GM04504 (cell line): ENCODE measurements at places on chromosomes 5 and 9.
A peak's percentile ranks its signal among the peaks of the same experiment; 100 is the strongest.

GRCh38 chr9:71285191-71285656, 163.8 kb upstream of the TRPM3 start:
- peak; percentile 35 for DNase-seq

DNA sequence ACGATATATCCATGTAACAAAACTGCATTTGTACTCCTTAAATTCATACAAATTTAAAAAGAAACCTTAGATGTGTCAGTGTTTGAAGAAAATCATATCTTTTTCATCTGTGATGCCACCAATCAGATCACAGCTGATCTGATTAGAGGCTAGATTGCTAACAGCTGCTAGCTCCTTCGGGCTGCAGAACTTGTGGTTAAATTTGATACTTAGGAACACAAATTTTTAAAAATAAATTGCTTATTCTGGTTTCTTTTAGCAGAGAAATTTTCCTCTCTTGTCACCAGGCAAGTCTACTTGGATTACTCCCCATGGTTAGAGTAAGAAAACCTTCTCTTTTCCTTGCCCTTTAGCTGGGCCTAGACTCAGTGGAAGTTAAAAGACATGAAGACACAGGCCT, 94.6 kb upstream of the RANBP6 start:
- DNase-seq: no peak

DNA sequence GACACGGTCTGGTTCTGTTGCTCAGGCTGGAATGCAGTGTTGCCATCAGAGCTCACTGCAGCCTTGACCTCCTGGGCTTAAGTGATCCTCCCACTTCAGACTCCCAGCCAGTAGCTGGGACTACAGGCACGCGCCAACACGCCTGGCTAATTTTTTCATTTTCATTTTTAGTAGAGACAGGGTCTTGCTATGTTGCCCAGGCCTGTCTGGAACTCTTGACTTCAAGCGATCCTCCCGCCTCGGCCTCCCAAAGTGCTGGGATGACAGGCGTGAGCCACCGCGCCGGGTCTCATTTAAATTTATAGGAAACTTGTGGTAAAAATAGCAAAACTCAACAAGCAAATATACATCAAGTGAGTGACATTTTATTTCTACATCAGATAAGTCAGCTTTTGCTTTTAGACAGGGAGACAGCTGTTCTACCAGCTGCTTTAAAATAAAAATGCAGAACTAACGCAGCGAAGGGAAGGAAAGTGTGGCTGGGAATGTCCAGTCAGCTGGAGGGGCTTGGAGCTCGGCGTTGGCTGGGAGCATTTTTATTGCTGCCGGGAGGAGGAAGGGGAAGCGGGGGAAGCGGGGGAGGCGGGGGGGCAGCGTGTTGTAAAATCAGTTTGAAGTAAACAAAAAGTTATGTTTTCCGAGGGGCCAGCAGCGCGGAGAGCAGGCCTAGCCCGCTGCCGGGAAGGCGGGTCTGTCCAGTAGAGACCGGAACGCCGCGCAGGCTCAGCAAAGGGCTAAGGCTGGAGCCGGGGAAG, 707 bp upstream of the ZFYVE16 start:
- DNase-seq: peak; percentile 12

DNA sequence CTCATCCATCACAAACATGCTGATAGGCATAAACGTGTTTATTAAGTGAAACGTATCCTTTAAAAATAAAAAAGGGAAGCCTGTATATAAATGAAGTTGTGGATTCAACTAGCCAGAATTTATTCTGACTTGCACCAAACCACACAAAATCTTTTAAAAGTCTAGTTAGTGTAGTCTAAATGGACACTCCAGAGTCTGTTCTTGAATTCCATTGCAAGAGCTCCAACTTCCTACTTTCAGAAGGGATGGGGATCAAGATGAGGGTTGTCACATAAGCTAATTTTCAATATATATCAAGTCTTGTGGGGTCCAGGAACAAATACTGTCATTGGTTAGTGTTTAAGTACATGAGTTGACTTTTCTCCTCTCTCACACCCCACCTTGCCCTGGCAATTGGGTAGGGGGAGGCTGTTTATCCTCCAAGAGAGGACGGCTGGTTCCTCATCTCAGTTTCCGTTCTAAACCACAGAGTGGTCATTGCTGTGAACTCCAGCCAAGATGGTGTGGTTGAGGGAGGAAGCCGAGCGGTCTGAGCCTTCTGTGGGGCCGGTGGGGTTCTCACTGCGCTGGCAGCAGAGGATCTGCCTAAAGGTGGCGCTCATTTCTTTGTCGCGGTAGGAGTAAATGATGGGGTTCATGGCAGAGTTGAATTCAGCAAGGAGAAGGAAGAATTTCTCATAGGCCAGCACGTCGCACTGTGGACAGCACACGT, 163.2 kb downstream of the LPAR1 start:
- DNase-seq: no peak

DNA sequence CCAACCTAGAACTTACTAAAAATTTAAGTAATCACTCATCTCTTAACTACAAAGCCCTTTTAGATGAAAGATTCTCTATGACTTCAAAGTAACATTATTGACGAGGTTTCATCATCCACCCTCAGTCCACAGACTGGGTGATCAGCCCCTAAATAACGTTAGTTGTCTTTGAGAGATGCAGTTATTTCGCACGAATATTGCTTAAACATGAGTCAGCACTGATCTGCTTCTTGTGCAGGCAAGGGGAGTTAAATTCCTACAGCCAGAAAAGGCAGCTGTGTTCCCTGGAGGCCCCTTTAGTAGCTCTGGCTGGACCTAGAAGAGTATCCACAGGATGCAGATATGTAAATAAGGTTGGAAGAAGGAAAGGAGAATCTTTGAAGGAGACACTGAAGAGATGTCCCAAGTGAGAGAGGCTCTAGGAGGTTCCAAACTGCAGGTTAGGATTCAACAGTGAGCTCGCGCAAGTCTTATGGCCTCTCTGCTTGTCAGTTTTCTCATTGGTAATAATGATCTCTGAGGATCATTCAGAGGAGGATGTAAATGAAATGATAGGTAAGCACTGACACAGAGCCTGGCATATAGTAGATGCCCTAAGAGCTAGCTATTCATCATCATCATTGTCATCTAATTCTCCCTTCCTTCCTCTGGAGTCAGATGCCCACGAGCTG, 122.2 kb upstream of the MAN2A1 start:
- peak; percentile 10 for DNase-seq

- DNase-seq: peak; percentile 45
Measured at GRCh38 chr5:73911761-73912393, 285.9 kb downstream of the ARHGEF28 start.

DNA sequence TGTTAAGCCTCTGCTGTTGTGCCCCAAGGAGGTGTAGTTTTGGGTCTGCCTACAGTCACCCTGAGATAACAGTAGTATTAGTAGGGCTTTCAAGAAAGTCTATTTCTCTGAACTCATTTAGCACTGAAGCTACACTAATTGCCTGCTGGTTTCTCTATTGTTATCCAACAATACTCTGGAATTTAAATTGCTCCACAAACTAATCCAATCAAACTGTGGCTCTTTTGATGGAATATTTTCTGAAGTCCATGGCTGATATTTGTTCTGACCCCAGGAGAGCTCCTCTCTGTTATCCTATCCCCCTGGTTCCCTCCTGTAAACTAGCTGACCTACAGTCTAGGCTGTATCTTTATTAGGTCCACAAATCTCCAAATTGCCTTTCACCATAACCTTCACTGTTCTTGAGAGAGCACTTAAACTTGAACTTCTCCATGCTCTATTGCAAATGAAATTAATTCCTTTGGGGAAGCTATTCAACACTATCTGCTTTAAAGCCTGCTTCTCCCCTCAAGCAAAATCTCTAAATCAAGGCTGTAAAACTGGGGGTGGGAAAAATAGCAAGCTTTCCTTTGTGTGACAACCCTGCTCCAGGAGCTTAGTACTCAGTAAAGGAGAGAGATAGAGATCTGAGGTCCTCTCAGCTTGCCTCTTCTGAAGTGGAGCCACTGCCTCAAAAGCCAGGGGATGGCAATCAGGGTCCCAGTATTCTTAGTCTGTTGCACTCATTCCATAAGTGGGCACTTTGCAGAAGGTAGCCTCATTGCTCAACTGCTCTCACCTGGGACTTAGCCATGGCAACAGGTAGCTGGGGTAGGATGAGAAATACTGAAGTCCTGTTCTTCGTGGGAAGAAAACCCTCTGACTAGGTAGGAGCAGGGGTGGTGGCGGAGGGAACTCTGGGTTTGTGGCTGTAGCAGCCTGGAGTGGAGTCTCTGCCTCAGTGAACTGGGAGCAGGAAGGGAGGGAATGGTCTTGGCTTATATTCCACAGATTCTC, 110.9 kb downstream of the MACIR start:
- no peak for DNase-seq

DNA sequence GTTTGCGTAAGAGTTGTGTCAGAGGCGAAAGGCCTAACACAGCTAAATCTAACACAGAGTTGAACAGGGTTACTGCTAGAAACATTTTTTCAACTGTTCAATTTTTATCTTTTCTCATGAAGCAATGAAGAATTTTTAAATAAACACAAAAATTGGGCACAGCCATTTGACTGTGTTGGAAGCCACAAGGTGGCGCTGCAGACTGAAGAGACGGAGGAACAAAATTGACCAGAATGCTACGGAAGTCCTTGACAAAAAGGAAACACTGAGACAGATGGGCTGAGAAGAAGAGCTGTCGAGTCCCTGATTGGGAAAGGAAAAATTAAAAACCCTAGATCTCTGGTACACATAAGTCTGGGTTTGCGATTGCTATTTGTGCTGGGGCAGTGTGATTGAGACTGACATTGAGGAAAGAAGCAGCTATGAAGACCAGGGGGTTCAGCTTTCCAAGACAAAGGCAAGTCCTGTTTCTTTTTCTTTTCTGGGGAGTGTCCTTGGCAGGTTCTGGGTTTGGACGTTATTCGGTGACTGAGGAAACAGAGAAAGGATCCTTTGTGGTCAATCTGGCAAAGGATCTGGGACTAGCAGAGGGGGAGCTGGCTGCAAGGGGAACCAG, at the start of gene PCDHB9:
Gene PCDHB9, plus strand, starts transcription at position 265 of the 616 bp plus-strand sequence. Its CDS starts 158 bp downstream, at position 423.
- no peak for DNase-seq

DNA sequence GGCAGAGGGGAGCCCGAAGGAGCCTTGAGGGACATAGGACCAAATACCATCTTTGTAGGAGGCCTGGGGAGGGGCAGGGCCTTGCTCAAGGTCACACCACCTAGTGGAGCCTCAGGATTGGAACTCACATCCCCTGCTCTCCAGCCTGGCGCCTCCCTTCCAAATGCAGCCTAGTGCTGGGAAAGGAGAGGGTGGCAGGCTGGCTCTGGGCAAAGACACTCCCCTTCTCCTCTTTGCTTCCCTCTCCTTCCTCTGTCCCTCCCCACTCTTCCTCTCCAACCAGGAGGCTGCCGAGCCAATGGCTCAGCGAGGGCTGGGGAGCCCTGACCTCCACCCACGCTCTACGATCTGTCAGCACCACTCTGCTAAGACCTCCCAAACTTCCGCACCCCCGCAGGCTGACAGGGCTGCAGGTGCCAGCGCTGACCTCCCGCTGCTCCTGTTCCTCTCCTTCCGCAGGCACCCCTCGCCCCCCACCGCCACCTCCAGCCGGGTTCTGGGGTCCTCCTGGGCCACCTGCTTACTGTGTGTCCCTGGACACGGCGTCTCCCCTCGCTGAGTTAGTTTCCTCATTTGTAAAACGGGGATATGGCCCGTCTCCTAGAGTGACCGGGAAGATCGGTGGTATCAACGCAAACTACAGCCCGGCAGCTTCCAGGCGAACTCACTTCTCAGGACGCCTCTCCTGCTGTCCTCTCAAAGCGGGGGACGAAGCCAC, 52.9 kb downstream of the C9orf50 start:
- DNase-seq: no peak

GRCh38 chr5:22751536-22751935, 101.6 kb downstream of the CDH12 start:
- DNase-seq: no peak

GRCh38 chr9:15332939-15333338, 25.9 kb upstream of the TTC39B start:
- DNase-seq: no peak

DNA sequence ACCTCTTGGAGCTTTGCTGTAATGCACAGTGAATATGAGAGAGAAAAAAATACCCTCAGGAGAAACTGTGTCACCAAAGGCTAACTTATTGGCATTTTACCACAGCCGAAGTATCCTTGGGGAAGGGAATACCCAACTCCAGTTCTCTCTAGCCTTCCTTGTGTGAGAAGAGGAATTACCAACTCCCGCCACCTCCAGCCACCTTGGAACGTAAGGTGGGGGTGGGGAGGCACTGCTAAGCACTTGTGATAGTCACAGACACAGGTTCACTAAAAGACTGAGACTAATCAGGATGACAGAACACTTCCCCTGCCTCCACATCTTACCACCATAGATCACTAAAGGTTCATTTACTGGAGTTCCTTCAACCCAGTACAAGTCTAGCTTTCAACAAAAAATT, 102.0 kb upstream of the ADAMTS19 start:
- no peak for DNase-seq

DNA sequence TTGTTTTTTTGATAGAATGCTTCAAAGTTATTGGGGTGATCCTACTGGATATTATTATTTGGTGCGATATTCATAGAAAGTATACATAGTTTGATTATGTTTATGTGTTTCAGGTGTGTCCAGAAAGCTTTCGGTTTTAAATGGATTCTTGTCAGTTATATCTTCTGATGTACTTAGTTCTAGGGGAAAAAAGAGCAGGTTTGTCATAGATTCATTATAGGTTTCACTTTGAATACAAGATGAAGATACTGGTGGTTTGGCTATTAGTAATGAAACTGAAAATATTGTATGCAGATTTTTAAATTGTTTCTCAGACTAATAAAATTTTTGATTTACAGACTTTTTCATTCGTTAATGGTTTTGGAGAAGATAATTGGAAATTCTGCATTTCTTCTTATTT, 98.9 kb downstream of the MAN2A1 start:
- no peak for DNase-seq

DNA sequence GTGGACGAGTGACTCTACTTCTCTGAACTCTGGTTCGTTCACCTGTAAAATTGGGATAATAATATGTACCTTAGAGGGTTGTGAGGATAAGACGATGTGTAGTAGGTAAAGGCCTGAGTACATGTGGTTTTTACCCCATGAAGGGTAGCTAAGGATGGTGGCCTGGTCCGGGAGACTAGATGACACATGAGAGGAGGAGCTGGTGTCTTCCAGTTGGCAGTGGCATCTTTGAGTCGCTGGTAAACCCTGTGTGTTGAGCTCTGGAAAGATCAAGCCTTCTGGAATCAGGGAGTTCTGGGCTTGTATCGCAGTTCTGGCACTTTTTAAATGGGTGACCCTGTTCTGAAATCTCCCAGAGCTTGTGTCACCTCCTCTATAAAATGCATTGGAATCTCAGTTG, 166.4 kb upstream of the ZNF618 start:
- DNase-seq: no peak

- no peak for DNase-seq
Measured at GRCh38 chr5:173018358-173018757, 34.8 kb downstream of the ATP6V0E1 start.

GRCh38 chr5:180009581-180009980, 62.0 kb downstream of the RNF130 start:
- DNase-seq: no peak

- no peak for DNase-seq
Measured at GRCh38 chr9:69951411-69951810, 92.2 kb upstream of the MAMDC2 start.

GRCh38 chr9:100196215-100196614, 97.2 kb downstream of the INVS start:
- DNase-seq: no peak

DNA sequence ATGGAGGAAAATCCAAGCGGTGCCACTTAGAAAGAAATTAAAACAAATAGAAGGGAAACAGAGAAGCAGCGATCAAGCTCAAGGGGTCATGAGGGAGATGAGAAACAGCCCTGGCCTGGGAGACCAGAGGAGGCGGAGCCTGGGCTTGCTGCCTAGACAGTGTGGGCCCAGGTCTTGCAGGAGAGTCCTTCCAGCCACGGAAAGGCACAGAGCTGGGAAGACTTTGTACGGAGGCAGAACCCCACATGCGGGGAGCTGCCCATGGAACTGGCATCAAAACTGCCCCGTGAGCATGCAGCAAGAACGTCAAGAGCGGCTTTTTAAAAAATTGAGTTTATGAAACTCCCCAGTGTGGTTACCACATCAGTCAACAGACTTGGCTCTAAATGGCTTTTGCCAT, 119.4 kb downstream of the IRX1 start:
- no peak for DNase-seq
